Osteocyte (in vitro differentiated cells): ENCODE measurements at places on chromosomes 12 and 14. TPM values are rescaled to one million over a fixed set of nuclear protein-coding genes. Genes with fewer than 3 reads are reported as not detected.

The TRIAP1 gene
- total RNA-seq = 23.9 and 25.6 TPM in 2 replicates

DNA sequence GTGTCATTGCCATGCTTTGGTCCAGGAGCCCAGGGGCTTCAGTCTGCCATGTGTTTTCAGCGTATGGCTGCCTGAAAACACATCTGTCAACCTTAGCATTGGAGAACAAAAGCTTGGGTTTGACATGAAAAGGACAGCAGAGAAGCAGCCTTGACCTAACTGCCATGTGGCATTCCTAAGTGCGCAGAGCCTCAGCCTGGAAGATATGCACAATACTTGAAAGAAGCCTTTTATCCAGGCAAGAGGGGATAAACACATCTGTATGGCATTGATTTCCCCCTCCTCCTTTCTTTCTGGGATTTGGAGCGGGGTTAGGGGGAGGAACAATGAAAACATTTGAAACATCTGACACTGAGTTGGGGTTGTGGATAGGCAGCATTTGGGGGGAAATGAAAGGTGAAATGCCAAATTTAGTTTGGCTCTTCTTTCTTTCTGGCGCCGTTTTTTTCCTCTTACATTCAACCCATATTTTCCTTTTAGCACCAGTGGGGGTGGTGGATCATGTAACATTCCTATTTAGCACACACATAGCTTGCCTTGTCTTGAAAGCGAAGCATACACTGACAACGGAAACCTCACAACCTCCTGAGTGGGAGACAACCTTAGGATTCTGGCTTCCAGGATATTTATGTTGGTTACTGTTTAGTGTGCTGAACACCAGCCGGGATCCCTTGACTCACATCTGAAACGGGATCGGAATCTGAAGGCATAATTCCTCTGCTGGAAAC, 177.0 kb downstream of the C12orf75 start:
- H3K4me1 ChIP-seq = peaks cover 18% of the 10 kb centered on the region
- no peaks in the 10 kb centered on the region for H3K36me3 ChIP-seq
- peak overlapping the region; percentile 40 for H3K27ac ChIP-seq
- DNase-seq = no peak

- no peak overlapping the region for H3K27ac ChIP-seq
- no peaks in the 10 kb centered on the region for H3K27me3 ChIP-seq
- H3K4me1 ChIP-seq = peaks cover 9% of the 10 kb centered on the region
- no peak for DNase-seq
- H3K4me3 ChIP-seq = no peak overlapping the region
- no peaks in the 10 kb centered on the region for H3K36me3 ChIP-seq
Observed at GRCh38 chr14:29749327-29749726, 178.3 kb downstream of the PRKD1 start.

DNA sequence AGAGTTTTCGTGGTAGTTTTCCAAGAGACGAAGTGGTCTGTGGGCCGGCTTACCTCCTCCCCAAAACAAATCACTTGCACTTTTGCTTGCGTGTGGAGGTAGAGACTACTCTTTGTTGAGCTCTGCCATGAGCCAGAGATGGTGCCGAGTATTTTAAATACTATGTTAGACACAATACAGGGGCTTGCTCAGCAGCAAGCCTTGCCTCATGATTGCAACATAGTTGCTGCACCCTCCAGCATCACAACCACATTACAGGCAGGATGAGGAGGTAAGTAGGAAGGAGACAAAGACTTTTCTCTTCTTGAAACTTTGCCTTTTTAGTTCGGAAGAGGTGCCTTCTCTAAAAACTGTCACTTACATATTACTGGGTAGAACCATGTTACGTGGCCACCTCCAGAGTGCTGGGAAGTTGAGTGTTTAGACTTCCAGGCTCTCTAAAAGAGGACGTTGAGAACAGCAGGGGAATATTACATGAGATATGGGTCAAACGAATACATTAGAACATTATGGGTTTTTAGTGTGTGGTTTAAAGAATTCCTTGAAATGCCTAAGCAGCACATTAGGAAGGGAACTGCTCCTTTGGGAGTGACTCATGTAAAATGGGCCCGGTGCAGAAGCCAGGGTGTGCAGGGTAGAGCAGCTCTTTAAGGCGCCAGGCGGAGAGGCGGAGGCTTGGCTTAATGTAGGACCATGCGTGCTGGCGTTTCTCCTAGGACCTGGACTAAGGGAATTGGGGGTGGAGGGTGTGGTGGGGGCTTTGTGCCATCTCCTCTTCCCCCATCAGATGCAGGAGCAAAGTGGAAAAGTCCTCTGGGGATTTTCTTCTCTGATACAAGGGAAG, 110.6 kb upstream of the PRMT8 start:
- H3K27ac ChIP-seq = peak overlapping the region; percentile 23
- DNase-seq = no peak
- H3K36me3 ChIP-seq = no peaks in the 10 kb centered on the region
- peaks cover 41% of the 10 kb centered on the region for H3K27me3 ChIP-seq

- H3K4me3 ChIP-seq = no peak overlapping the region
- no peaks in the 10 kb centered on the region for H3K36me3 ChIP-seq
- H3K27me3 ChIP-seq = no peaks in the 10 kb centered on the region
- no peaks in the 10 kb centered on the region for H3K4me1 ChIP-seq
- DNase-seq = no peak
- H3K27ac ChIP-seq = no peak overlapping the region
Observed at GRCh38 chr12:85568395-85569103, 267.7 kb downstream of the RASSF9 start.

GRCh38 chr12:11658791-11659190, 9.3 kb downstream of the ETV6 start:
- H3K27ac ChIP-seq = peak overlapping the region; percentile 66
- no peaks in the 10 kb centered on the region for H3K27me3 ChIP-seq
- no peak for DNase-seq
- H3K4me1 ChIP-seq = peaks cover 39% of the 10 kb centered on the region
- no peak overlapping the region for H3K4me3 ChIP-seq

The RNASE11 gene
- not detected in 2 replicates for total RNA-seq

The GPR137C gene
- total RNA-seq = 2.2 and 3.1 TPM in 2 replicates

GRCh38 chr14:92719890-92720323, 28.5 kb downstream of the LGMN start:
- no peak overlapping the region for H3K4me3 ChIP-seq
- H3K36me3 ChIP-seq = peaks cover 9% of the 10 kb centered on the region
- no peak for DNase-seq
- H3K27me3 ChIP-seq = no peaks in the 10 kb centered on the region

DNA sequence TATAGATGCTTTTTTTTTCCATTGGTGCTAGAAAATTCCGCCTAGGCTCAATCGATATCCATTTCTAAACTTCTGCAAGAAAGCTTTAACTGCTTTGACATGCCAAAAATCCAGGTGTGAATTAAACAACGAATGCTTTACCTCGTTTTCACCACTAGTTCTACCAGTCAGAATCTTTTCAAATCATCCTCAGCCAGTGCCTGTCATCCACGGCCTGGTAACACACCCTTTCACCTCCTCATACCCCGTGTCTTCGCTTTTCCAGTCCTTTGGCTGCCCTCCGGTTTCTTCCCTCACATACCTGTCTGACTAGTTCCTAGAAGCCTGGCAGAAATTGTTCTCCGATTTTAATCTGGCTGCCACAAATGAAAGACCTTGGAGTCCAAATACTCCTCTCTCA, 1.4 kb upstream of the PHC1 start:
- no peak for DNase-seq
- no peaks in the 10 kb centered on the region for H3K36me3 ChIP-seq
- peak overlapping the region; percentile 96 for H3K27ac ChIP-seq

GRCh38 chr12:98374007-98374406, 141.4 kb upstream of the TMPO start:
- H3K4me1 ChIP-seq = no peaks in the 10 kb centered on the region
- H3K27me3 ChIP-seq = peaks cover 59% of the 10 kb centered on the region
- no peak for DNase-seq
- no peak overlapping the region for H3K27ac ChIP-seq
- H3K36me3 ChIP-seq = no peaks in the 10 kb centered on the region

GRCh38 chr12:69719336-69720316, 19.0 kb upstream of the RAB3IP start:
- H3K27me3 ChIP-seq = no peaks in the 10 kb centered on the region
- peak overlapping the region; percentile 17 for H3K27ac ChIP-seq
- H3K4me1 ChIP-seq = peaks cover 9% of the 10 kb centered on the region
- H3K36me3 ChIP-seq = no peaks in the 10 kb centered on the region
- DNase-seq = no peak
- H3K4me3 ChIP-seq = no peak overlapping the region

- peaks cover 12% of the 10 kb centered on the region for H3K4me1 ChIP-seq
- no peaks in the 10 kb centered on the region for H3K36me3 ChIP-seq
- no peak overlapping the region for H3K4me3 ChIP-seq
Observed at GRCh38 chr12:55679691-55680090, 28.0 kb downstream of the ITGA7 start.

- H3K4me1 ChIP-seq = no peaks in the 10 kb centered on the region
- no peak overlapping the region for H3K27ac ChIP-seq
- no peak overlapping the region for H3K4me3 ChIP-seq
Observed at GRCh38 chr14:30295980-30296379, 263.0 kb upstream of the G2E3 start.

DNA sequence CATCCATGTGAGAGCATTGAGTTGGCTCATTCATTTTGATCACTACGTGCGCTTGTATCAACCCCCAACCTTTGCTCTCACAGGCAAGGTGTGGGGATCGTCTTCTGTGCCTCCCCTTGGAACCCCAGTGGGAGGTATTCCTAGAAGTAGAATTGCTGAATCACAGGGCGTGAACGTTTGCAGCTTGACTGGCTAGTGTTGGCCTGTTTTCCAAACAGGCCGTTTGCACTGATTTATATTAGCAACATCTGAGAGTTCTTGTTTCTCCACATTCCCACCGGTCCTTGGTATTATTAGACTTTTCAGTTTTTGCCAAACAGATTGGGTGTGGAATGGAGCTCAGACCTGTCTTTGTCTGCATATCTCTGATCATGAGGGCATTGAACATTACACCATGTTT, 288.6 kb upstream of the PWP1 start:
- H3K4me3 ChIP-seq = no peak overlapping the region
- H3K27me3 ChIP-seq = no peaks in the 10 kb centered on the region
- DNase-seq = no peak
- no peak overlapping the region for H3K27ac ChIP-seq
- H3K4me1 ChIP-seq = no peaks in the 10 kb centered on the region
- no peaks in the 10 kb centered on the region for H3K36me3 ChIP-seq

The GALNT9 gene
- total RNA-seq = not detected in 2 replicates

- H3K4me1 ChIP-seq = no peaks in the 10 kb centered on the region
- DNase-seq = no peak
- no peaks in the 10 kb centered on the region for H3K27me3 ChIP-seq
- H3K4me3 ChIP-seq = no peak overlapping the region
Observed at GRCh38 chr14:90191585-90191984, 64.8 kb upstream of the PSMC1 start.

- peaks cover 40% of the 10 kb centered on the region for H3K4me1 ChIP-seq
- peaks cover 57% of the 10 kb centered on the region for H3K36me3 ChIP-seq
- H3K27ac ChIP-seq = peak overlapping the region; percentile 99
- H3K27me3 ChIP-seq = no peaks in the 10 kb centered on the region
- peak; percentile 92 for DNase-seq
Observed at GRCh38 chr14:95442633-95443021, 73.8 kb downstream of the SYNE3 start.

The LIN7A gene
- total RNA-seq = 26.7 and 27.7 TPM in 2 replicates

GRCh38 chr14:89348722-89349121, 68.3 kb downstream of the FOXN3 start:
- no peaks in the 10 kb centered on the region for H3K27me3 ChIP-seq
- peaks cover 37% of the 10 kb centered on the region for H3K4me1 ChIP-seq
- no peak for DNase-seq
- peaks cover 45% of the 10 kb centered on the region for H3K36me3 ChIP-seq

DNA sequence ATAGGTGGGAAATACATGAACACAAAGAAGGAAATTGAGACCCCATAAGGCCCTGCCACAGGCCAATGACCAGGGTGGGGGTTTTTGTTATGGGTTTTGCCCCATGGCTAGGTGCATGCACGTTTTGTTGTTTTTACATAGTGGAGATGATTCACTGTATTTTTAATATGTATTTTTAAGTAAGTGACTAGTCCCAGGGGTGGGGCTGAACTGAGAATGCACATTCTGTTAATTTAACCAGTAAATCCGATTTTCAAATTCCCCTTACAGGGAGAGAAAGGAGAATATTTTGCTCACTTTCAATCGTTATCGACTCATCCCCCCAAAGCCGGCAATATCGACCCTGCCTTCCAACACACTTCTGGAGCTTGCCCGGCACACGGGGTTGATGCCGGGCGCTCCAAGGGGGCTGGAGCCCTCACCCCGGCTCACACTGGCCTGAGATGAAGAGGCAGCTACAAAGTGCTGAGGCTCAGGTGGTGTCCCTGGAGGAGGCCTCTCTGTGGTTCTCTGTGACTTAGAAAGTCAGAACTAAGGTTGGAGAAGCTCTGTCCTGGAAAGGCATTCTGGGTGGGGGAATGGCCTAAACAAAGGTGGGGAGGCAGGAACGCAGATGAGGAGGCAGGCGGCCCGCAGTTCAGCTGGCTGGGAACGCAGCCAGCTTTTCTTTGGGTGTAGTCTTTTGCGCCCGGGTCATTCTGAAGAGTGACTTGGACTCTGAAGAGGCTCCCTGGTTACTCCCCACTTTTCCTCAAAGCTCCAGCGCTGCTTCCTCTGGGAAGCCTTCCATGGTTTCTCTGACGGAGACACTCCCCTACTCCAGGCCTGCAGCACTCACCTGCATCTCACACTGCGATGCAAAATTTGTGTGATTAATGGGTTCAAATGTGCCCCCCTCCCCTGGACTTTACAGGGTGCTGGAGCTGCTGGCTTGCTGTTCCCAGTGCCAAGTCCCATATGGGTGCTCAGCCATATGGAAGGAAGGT, 50.7 kb upstream of the DLK1 start:
- H3K4me1 ChIP-seq = peaks cover 73% of the 10 kb centered on the region
- peak overlapping the region; percentile 36 for H3K4me3 ChIP-seq
- no peaks in the 10 kb centered on the region for H3K36me3 ChIP-seq

- H3K4me1 ChIP-seq = peaks cover 16% of the 10 kb centered on the region
- H3K36me3 ChIP-seq = peaks cover 37% of the 10 kb centered on the region
- no peaks in the 10 kb centered on the region for H3K27me3 ChIP-seq
- no peak for DNase-seq
Observed at GRCh38 chr12:19142499-19142898, 13.0 kb downstream of the PLEKHA5 start.

The DERA gene
- total RNA-seq = 28.4 and 29.8 TPM in 2 replicates

- peak overlapping the region; percentile 87 for H3K4me3 ChIP-seq
- peaks cover 4% of the 10 kb centered on the region for H3K36me3 ChIP-seq
- H3K4me1 ChIP-seq = peaks cover 30% of the 10 kb centered on the region
- H3K27ac ChIP-seq = peak overlapping the region; percentile 86
- DNase-seq = no peak
Observed at GRCh38 chr12:51048661-51049251, 629 bp downstream of the LETMD1 start.

GRCh38 chr12:109743076-109743910, 29.7 kb downstream of the FAM222A start:
- DNase-seq = no peak
- H3K27ac ChIP-seq = no peak overlapping the region
- no peaks in the 10 kb centered on the region for H3K36me3 ChIP-seq
- H3K27me3 ChIP-seq = no peaks in the 10 kb centered on the region
- no peaks in the 10 kb centered on the region for H3K4me1 ChIP-seq
